T-cell (primary cell): ENCODE measurements at places on chromosomes 7 and 10. TPM values are rescaled to one million over a fixed set of nuclear protein-coding genes. Genes with fewer than 3 reads are reported as not detected.

The TMEM236 gene
- 0.08 TPM for total RNA-seq

The AKR1E2 gene
- total RNA-seq: 3.7 TPM

The HOXA11 gene
- total RNA-seq: not detected

The ARID5B gene
- total RNA-seq: 36.0 TPM

The LIPJ gene
- 0.09 TPM for total RNA-seq

The HOXA5 gene
- total RNA-seq: not detected

The CASP2 gene
- total RNA-seq: 53.8 TPM

The CNNM2 gene
- 14.3 TPM for total RNA-seq

The CAV2 gene
- total RNA-seq: 0.55 TPM

GRCh38 chr10:77563638-77564270 lies 73.9 kb downstream of the KCNMA1 start:
- H3K36me3 ChIP-seq: no peaks in the 10 kb centered on the region
- H3K4me1 ChIP-seq: no peaks in the 10 kb centered on the region

GRCh38 chr10:130769146-130770017 lies 542.1 kb downstream of the TCERG1L start:
- no peak overlapping the region for H3K4me3 ChIP-seq
- no peaks in the 10 kb centered on the region for H3K27me3 ChIP-seq
- H3K36me3 ChIP-seq: no peaks in the 10 kb centered on the region
- H3K27ac ChIP-seq: no peak overlapping the region
- H3K4me1 ChIP-seq: no peaks in the 10 kb centered on the region
- DNase-seq: no peak

DNA sequence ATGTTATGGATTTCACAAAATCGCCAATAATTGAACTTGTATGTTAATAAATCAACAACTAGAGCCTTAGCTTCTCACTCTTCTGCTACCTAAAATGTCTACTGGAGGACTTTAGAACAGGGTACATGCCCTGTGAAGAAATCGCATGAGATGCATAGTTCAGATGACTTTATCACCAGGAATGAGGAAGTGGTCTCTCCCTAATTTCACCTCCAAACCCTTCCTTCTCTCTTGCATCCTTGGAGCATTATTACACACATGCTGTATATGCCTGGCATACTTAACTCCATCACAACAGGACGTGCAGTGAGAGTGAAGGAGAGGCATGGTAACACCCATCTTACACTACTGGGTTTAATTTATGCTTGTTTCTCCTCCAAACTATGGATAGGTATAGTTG lies 27.8 kb downstream of the RHEB start:
- H3K4me1 ChIP-seq: peaks cover 10% of the 10 kb centered on the region
- H3K36me3 ChIP-seq: peaks cover 31% of the 10 kb centered on the region
- H3K4me3 ChIP-seq: no peak overlapping the region
- H3K27ac ChIP-seq: no peak overlapping the region
- DNase-seq: no peak

DNA sequence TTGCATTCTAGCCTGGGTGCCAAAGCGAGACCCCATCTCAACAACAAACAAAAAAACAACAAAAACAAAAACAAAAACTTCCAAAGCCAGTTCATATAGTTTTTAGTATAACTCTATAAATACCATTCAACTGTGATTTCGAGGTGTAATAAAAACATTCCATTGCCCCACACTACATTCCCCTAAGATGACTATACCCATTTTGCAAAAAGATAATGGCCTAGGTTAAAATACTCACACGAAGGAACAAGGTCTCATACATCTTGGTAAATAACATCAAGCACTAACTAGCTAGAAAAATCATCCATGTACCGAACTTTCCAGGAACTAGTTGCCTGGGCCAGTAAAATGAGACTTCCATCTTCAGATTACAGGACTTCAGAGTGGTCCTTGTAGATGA lies 55.4 kb downstream of the GLI3 start:
- H3K36me3 ChIP-seq: no peaks in the 10 kb centered on the region
- no peaks in the 10 kb centered on the region for H3K4me1 ChIP-seq
- peaks cover 3% of the 10 kb centered on the region for H3K27me3 ChIP-seq

DNA sequence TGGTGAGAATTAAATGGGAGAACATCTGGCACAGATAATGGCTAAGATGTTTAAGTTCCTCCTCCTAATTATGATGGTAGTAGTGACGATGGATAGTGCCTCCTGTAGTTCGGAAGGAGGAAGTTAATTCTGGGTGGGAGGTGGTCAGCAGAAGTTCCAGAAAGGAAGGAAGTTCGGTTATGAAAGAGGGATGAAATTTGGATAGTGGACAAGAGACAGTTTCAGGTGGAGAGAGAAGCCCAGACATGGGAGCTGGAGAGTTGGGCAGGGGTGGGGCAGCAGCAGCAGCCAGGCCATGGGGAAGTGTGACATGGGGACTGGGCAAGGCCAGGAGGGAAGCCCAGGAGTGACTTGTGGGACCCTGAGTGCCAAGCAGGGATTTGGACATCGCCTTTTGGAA lies 99.5 kb downstream of the CCNY start:
- H3K4me1 ChIP-seq: no peaks in the 10 kb centered on the region
- H3K27me3 ChIP-seq: no peaks in the 10 kb centered on the region
- no peak overlapping the region for H3K4me3 ChIP-seq

GRCh38 chr10:30432622-30433305 lies 1.2 kb upstream of the MAP3K8 start:
- peak overlapping the region; percentile 76 for H3K4me3 ChIP-seq
- DNase-seq: no peak
- H3K27ac ChIP-seq: peak overlapping the region; percentile 91
- H3K4me1 ChIP-seq: peaks cover 18% of the 10 kb centered on the region
- H3K27me3 ChIP-seq: peaks cover 3% of the 10 kb centered on the region
- no peaks in the 10 kb centered on the region for H3K36me3 ChIP-seq

GRCh38 chr10:43282881-43283280 lies 16.0 kb upstream of the RASGEF1A start:
- H3K36me3 ChIP-seq: no peaks in the 10 kb centered on the region
- peaks cover 5% of the 10 kb centered on the region for H3K4me1 ChIP-seq
- H3K27ac ChIP-seq: no peak overlapping the region
- DNase-seq: no peak

GRCh38 chr7:128962899-128963298 lies 25.2 kb downstream of the IRF5 start:
- H3K4me3 ChIP-seq: no peak overlapping the region
- H3K27me3 ChIP-seq: no peaks in the 10 kb centered on the region
- H3K36me3 ChIP-seq: peaks cover 5% of the 10 kb centered on the region
- H3K4me1 ChIP-seq: no peaks in the 10 kb centered on the region
- peak overlapping the region; percentile 2 for H3K27ac ChIP-seq

DNA sequence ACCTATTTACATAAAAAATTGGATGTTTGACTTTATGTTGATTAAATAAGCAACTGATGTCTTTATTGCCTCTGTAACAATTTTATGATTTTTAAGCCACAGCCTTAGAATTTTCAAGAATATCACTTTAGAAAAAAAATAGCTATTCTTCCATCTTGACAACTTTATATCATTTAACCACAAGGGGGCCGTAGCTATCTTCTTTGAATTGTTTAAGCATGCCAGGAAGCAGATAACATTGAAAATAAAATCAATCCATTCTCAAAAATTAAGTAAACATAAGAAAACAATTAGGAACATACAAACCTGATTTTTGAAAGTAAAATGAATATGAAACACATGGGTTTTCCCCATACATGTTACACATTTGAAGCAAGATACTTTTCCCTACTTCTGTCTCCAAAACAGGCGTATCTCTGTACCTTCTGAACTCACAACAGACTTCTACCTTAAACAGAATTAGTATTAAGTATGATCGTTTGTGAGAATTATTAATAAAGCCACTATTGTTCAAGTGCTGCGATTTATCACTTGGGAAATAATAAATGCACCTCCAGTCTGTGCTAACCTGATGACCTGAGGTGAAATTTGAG lies 209.0 kb downstream of the CACNA2D1 start:
- no peaks in the 10 kb centered on the region for H3K36me3 ChIP-seq
- H3K4me3 ChIP-seq: no peak overlapping the region
- no peaks in the 10 kb centered on the region for H3K27me3 ChIP-seq
- H3K4me1 ChIP-seq: no peaks in the 10 kb centered on the region
- no peak for DNase-seq
- no peak overlapping the region for H3K27ac ChIP-seq

DNA sequence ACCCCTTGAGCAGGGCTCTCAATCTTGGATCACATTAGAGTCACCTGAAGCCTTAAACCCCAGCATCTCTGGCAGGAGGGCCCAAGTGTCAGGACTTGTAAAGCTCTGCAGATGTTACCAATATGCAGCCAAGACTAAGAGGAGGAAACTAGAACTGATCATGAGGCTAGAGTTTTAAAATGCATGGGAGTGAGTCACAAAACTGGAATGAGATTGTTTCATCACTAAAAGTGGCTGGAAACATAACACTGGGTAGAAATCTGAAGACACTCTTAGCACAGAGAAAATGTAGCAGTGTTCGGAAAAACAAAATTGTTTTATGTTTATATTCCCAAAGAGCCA lies 63.3 kb upstream of the GHITM start:
- H3K4me3 ChIP-seq: no peak overlapping the region
- no peak for DNase-seq
- no peaks in the 10 kb centered on the region for H3K4me1 ChIP-seq
- H3K36me3 ChIP-seq: no peaks in the 10 kb centered on the region

GRCh38 chr10:89479771-89480446 lies 55.5 kb downstream of the SLC16A12 start:
- no peak for DNase-seq
- H3K4me1 ChIP-seq: no peaks in the 10 kb centered on the region
- H3K4me3 ChIP-seq: no peak overlapping the region
- no peaks in the 10 kb centered on the region for H3K27me3 ChIP-seq

GRCh38 chr7:140517546-140518369 lies 38.5 kb upstream of the MKRN1 start:
- H3K27ac ChIP-seq: no peak overlapping the region
- no peaks in the 10 kb centered on the region for H3K4me1 ChIP-seq
- H3K36me3 ChIP-seq: no peaks in the 10 kb centered on the region
- no peak overlapping the region for H3K4me3 ChIP-seq
- peaks cover 35% of the 10 kb centered on the region for H3K27me3 ChIP-seq
